ENCODE measurements at places on chromosomes 4 and X.

DNA sequence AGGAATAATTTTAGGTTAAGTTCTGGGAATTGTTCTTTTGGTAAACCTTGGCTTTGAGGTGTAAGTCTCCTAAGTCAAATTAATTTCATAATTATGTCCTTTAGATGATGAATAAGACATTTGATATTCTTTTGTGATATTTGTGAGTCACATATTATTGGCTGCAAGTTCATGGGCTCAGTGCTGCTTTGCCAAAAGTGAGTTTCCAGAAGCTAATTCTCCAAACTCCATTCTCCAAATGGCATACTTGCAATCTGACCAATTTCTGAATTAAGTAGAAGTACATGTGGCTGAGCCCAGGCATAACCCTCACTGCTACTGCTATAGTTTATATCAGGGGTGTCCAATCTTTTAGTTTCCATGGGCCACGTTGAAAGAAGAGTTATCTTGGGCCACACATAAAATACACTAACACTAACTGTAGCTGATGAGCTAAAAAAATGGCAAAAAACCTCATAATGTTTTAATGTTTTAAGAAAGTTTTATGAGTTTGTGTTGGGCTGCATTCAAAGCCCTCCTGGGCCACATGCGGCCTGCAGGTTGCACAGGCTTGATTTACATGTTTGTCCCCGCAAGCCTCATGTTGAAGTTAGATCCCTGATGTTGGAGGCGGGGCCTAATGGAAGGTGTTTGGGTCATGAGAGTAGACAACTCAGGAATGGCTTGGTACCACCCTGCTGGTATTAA lies 196.1 kb downstream of the ZNF330 start:
- DNase-seq: no peak

DNA sequence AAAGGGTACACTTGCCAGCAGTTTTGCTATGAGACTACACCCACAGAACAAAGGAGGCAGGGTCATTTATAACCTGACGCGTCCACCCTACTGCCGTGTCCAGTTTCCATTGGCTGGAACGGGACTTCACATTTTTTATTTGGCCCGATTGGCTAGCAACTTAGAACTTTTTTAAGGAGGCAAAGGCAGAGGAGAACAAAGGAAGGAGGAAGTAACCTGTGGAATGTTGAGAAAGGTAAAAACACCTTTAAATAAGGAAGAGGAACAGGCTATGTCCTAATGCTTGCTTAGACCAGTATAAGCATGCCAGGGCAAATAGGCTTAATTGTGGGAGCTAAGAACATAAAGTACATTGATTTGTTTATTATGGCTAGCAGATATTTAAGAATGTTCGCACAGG lies 18.7 kb downstream of the KDM6A start:
- no peak for DNase-seq

DNA sequence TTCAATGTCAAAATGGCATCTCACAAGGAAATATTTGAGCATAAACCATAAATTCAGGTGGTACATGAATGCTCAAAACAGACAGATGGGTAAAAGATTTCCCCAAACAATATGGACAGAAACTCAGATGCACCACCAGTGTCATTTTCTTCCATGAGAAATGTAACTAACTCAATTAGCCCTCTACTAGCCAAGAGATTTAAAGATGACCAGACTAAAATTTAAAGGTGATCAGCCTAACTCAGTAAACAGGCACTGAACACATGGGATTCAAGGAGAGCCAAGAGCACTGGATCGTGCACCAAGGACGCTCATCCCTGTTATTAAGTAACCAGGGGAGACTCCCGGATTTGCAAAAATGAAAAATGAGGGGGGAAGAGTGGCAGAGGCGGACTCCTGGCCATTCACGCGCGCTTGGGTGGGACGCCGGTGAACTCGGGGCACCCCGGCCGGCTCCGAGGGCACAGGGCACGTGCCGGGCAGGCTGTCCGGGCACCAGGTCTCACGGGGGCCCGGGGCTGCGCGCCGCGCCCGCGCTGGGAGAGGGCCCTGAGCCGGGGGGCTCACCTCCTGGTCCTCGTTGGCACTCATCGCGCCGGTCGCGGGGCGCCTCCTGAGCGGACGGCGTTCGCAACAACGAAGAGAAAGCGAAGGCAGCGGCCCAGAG lies 490 bp downstream of the RWDD4 start:
- DNase-seq: peak; percentile 54

- no peak for DNase-seq
Measured at GRCh38 chr4:105504744-105505143, 30.9 kb upstream of the PPA2 start.

GRCh38 chr4:157043131-157043530 lies 32.8 kb upstream of the GLRB start:
- DNase-seq: peak; percentile 11

GRCh38 chr4:18077808-18078207 lies 56.3 kb upstream of the LCORL start:
- no peak for DNase-seq

DNA sequence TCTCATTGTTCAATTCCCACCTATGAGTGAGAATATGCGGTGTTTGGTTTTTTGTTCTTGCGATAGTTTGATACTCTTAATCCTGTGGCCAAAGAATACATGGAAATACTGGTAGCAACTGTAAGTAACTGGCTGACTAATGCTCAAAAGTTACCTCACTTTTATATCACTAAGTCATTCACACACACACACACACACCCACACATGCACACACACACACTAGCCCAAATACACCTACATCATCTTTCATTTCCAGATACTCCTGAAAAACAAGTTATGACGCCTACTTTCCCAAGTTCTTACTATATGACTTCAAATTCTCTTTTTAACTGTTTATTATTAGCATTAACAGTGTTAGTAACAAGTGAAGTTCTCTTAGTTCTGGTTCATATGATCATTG lies 101.3 kb downstream of the DCHS2 start:
- no peak for DNase-seq

- DNase-seq: no peak
Measured at GRCh38 chr4:161287678-161288352, 876.0 kb downstream of the FSTL5 start.

DNA sequence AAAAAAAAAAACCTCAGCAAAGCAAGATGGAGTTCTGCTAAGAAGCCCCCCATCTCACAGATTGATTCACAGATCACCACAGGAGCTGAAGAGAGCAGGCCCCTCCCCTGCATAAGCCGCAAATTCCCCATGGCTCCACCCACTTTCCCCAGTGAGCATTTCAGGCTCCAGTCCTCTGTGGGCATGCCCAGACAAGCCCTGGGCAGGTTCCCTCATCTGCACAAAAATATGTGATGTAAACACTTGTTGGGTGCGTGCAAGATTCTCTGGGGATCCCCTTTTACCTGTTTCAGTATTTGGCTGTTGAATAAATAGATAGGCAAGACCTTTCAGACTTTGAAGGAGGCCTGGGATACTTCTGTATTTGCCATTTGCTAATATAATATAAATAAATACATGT lies 514.3 kb downstream of the PCDH7 start:
- DNase-seq: no peak

- DNase-seq: no peak
Measured at GRCh38 chrX:123157586-123157985, 26.5 kb upstream of the GRIA3 start.

Data from inflammatory macrophage treated with lipopolysaccharide for 1 hour (primary cell).